ENCODE measurements at places on chromosomes 2 and 18. TPM values are rescaled to one million over a fixed set of nuclear protein-coding genes. Genes with fewer than 3 reads are reported as not detected.

- DNase-seq, result peak; percentile 93
Measured at GRCh38 chr2:101516823-101517690, 42.1 kb upstream of the RFX8 start.

- DNase-seq, result no peak
Measured at GRCh38 chr2:65071499-65072180, 15.4 kb downstream of the CEP68 start.

GRCh38 chr2:1743396-1744150, 742 bp downstream of the PXDN start:
- peak; percentile 37 for DNase-seq

The KLHL41 gene
- total RNA-seq, result 0.21 TPM

- no peak for DNase-seq
Measured at GRCh38 chr2:162217598-162217997, 25.6 kb downstream of the FAP start.

GRCh38 chr18:71831039-71831438, 713.1 kb downstream of the CBLN2 start:
- peak; percentile 2 for DNase-seq

DNA sequence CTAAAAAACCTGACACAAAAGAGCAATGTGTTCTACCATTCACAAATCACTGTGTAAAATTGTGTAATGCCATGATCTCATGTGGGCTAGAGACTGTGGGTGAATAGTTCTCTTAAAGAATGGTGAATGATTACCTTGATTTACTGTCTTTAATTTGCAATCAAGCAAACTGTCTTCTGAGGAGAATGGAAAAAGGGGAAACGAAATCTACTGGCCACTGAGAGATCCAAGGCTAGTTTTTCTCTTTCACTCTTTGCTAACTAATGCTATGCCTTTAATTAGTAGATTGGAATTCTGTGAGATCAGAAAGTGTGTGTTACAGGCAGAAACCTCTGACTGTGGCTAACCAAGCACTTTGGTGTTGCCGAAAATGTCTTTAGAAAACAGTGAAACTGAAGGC, 422.7 kb downstream of the TGIF1 start:
- no peak for DNase-seq

The C2orf92 gene
- 4.2 TPM for total RNA-seq

DNA sequence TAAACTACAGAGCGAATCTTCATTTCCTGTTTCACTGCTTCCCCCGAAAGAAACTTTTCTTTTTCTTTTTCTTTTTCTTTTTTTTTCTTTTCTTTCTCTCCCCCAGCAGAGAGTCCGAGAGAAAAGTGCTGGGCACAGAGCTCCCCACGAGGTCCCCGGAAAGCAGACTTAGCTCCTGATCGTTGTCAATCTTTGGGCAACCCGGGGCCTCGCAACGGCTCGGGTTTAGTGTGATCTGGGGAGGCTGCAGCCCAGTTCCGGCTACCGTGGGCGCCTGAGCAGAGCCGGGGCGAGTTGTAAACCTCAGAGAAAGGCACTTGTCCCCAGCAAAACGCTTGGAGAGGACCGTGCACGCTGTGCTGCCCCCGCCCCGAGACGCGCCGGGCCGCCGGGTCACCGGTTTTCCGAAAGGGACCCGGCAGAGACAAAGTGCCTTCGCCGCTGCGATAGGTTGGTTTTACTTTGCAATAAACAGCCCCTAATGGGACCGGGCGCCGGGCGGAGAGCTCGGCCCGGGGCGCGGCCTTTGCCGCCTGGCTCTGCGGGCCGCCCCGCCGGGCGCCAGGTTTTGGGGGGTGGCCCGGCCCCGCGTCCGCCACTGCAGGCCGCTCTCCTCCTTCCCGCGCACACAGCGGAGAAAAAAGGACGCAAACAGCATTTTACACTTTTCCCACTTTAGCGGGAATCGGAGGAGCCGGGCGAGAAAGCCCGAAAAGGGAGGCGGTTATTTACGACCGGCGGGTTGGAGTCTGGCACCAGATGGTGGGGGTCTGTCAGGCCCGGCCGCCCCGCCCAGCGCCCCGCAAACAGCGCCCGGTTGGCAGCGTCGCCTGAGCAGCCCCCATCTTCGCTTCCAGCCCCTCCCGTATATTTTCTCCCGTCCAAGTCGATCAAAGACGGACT, 136.0 kb downstream of the INSIG2 start:
- DNase-seq, result no peak

GRCh38 chr18:13163167-13163927, 55.2 kb upstream of the LDLRAD4 start:
- DNase-seq, result no peak

The SCYGR4 gene
- total RNA-seq, result not detected

GRCh38 chr18:79453816-79454735, 58.3 kb downstream of the NFATC1 start:
- DNase-seq, result peak; percentile 62

GRCh38 chr2:218081695-218082094, 12.6 kb downstream of the RUFY4 start:
- no peak for DNase-seq

DNA sequence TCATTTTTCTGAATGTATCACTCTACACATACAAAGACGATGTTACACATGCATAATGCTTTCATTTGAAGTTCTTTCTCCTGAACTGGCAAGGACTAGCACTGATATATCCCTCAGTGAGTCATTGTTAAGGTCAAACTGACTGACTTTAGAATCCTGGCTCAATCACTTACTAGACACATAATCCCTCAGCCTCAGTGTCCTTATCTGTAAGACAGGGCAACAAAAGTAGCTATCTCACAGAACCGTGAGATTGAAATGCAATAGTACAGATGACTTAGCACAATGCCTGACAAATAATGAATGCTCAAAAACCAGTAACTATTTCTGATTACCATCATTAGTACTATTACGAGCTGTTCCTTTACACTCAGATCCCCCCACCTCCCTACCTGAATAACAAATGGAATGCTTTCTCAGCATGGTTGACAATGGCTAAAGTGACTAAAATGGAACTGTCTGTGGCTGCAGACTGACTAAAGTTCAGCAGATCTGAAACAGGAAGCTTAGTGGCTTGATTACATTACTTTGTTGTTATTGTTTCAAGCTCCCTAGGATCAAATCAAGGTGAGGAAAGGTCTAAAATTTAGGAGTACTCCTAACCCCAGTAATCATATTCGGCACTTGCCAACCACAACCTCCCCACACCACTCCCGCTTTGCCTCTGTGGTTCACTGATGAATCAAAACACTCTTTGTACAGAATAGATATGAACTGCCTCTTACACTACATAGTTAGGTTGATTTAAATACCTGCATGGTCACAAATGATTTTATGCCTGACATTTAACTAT, 35.8 kb upstream of the CACNB4 start:
- peak; percentile 13 for DNase-seq

DNA sequence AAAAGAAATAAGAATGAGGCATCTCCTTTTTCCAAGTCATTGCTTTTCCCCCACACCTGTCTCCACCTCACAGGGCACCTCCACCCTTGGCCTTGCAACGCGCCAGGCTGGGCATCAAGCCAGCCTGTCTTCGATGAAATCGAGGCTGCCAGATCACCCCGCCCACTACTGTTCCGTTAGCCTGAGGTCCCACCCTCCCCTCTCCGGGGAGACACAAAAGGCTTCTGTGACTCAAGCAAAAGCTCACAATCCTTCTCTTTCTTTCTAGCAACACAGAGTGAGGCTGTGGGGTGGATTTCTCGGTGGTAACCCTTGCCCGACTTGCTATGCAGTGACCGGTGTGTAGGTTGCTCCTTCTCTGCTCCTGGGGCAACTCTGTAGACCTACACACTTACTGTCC, 9.9 kb downstream of the TNP1 start:
- no peak for DNase-seq

DNA sequence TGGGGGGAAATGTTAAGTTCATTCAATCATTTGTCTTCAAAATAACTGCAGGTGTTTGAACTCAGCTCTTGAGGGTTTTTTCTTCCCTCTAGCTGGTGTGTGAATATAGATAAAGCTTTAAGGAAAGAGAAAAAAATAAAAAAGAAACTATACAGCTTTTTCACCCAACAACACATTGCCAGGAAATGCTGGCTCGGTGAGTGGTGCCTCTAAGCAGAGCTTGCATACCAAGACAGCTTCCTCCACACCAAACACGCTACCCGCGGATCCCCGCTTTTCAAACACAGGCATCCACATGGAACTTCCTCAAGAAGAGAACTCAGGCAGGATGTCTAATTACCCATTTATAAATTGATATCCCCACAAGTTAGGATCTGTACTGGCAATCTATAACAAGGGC, 69.8 kb upstream of the TANK start:
- peak; percentile 90 for DNase-seq

- no peak for DNase-seq
Measured at GRCh38 chr2:225381609-225382008, 17.9 kb upstream of the NYAP2 start.

- no peak for DNase-seq
Measured at GRCh38 chr2:20697322-20697934, 30.5 kb downstream of the GDF7 start.

- no peak for DNase-seq
Measured at GRCh38 chr2:97747285-97747684, 33.9 kb downstream of the ZAP70 start.

The DSC2 gene
- not detected for total RNA-seq

The ACOXL gene
- not detected for total RNA-seq

DNA sequence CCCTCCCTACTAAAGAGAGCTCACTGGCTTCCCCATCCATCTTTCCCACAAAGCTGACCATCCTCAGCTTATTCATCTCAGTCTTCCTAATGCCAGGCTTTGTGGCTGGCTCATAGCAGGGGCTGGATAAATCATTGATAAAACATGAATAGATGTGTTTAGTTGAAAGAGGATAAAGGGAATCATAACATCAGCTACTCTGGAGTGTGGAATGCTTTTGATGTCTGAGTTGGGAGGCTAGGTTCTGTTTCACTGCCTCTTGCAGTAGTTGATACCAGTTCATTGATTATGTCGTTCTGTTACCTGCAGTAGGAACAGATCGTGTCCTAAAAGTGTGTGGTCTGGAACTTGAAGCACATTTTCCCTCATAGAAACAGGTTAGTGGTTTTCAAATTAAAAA, 66.3 kb upstream of the HK2 start:
- DNase-seq, result no peak

The INHA gene
- total RNA-seq, result not detected

The SIX2 gene
- total RNA-seq, result 0.32 TPM

GRCh38 chr2:71938659-71939587, 208.7 kb downstream of the CYP26B1 start:
- no peak for DNase-seq

DNA sequence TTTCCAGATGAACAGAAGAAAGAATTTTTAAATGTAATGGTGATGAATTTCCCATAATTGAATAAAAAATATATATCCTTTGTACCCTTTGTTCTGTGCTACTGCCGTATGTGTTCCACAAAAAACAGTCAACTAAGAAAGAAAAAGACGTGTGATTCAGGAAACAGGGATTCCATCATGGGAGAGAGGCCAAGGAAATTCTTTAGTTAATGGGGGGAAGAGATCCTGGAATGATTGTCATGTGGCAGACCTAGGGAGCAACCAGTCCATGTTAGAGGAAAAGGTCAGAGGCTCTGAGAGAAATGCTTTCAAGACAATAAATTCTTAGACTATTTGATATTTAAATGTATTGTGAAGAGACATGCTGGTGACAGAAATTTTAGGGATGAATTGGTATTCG, 76.6 kb downstream of the CPO start:
- DNase-seq, result peak; percentile 77

GRCh38 chr2:238702276-238703052, 145.4 kb upstream of the TWIST2 start:
- no peak for DNase-seq

GRCh38 chr2:96336104-96336775, 674 bp downstream of the NCAPH start:
- DNase-seq, result no peak

DNA sequence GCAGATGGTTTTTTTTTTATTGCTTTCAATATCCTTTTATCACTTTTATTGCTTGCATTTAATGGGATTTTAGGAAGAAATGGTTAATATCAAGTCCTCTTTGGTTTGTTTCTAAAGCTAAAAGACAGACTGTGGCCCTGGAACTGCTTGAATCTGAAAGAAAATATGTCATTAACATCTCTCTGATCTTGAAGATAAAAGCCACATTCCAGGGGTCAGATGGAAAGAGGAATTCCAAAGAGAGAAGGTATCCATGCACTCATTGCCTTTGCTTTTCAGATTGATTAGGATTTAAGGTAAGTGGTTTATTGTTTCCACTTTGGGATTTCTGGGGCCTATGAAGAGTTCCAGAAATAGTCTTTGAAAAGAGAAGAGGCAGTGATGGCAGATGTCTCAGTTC, 54.1 kb downstream of the ARHGEF33 start:
- no peak for DNase-seq

The LBH gene
- total RNA-seq, result 5.5 TPM

The PRKAG3 gene
- not detected for total RNA-seq

The LOXHD1 gene
- not detected for total RNA-seq

DNA sequence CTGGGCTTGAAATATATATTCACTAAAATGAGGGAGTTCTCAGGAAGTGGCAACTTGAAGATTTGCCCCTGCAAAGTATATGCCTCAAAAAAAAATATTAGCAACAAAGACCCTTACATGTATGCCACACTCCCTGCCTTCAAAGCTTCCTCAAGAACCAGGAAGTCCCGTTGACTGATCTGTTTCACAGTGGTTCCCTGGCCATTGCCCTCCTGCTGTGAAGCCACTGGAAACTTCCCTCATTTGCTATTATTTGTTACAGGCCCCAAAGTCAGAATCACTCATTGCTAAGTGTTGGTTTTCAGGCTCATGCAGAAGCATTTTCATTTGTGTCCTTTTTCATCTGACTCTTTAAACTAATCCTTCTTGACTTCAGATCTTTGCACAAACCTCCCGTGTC, 421.5 kb downstream of the ZNF521 start:
- DNase-seq, result no peak

DNA sequence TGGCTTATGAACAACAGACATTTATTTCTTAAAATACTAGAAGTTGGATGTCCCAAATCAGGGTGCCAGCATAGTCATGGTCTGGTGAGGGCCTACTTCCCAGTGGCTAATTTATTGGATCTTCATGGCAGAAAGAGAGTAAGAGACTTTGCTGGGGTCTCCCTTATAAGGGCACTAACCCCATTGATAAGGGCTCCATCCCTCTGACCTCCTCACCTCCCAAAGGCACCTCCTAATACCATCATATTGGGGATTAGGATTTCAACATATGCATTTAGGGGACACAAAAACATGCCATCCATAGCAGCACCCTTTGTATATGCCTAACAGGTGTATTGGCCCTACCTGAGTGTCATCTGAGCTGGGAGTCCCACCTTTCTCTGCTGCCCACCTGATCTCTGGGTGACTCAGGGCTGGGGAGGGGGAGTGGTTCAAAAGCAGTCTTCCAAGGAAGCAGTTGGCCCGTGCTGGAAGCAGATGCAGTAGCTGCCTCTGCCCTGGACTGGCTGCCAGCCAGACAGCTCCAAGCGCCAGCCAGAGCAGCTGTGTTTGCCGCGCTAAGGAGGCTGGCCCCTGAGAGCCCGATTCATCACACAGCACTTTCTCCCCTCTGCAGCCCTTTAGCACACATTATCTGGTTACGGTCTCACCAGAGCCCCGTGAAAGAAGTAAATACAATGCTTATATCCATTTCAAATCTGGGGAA, 84.6 kb downstream of the SMAD7 start:
- DNase-seq, result peak; percentile 91

The B4GALT6 gene
- 24.2 TPM for total RNA-seq

All from endothelial cell of umbilical vein (primary cell).